CD4-positive, alpha-beta T cell treated with Interleukin-6 at 100 ng/mL for 8 hours (primary cell): ENCODE measurements at places on chromosomes 16 and 17.

GRCh38 chr16:3485097-3485745 is 10.1 kb downstream of the C16orf90 start:
- no peak for DNase-seq

- no peak for DNase-seq
Observed at GRCh38 chr16:27779641-27780164, 229.8 kb downstream of the KATNIP start.

GRCh38 chr16:53043428-53043831 is 9.3 kb downstream of the CHD9NB start:
- DNase-seq = no peak

GRCh38 chr16:11010575-11011221 is 66.3 kb downstream of the CLEC16A start:
- no peak for DNase-seq

GRCh38 chr16:56332464-56333079 is 92.8 kb downstream of the AMFR start:
- no peak for DNase-seq
